ENCODE measurements at places on chromosomes 4 and X.

- no peak for DNase-seq
These were observed 105.1 kb upstream of the FSTL5 start for GRCh38 chr4:162268911-162269310.

DNA sequence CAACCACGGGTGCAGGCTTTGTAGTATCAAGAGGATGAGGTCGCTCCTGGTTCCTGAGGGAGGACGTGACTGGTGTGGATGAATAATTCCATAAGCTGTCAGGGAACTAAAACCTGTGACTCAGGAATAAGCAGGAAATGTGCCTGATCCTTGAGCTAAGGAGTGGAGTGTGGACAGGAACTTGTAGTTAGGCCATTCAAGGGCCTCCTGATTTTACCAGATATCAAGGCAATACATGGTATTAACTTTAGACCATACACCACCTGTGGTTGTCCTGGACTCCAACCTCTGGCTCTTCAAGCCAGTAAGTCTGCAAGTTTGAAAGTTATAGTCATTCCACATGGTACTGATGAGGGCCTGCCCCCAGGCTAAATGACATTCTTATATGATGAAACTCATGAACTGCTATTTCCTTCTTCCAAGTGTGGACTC, 12.1 kb upstream of the ING2 start:
- no peak for DNase-seq

DNA sequence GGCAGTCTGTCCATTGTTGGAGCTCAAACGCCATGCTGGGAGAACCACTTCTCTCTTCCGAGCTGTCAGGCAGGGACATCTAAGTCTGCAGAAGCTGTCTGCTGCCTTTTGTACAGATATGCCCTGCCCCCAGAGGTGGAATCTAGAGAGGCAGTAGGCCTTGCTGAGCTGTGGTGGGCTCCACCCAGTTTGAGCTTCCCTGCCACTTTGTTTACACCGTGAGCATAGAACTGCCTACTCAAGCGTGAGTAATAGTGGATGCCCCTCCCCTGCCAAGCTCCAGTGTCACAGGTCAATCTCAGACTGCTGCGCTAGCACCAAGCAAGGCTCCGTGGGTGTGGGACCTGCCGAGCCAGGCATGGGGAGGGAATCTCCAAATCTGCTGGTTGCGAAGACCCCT, 145.7 kb downstream of the VSIG4 start:
- no peak for DNase-seq

DNA sequence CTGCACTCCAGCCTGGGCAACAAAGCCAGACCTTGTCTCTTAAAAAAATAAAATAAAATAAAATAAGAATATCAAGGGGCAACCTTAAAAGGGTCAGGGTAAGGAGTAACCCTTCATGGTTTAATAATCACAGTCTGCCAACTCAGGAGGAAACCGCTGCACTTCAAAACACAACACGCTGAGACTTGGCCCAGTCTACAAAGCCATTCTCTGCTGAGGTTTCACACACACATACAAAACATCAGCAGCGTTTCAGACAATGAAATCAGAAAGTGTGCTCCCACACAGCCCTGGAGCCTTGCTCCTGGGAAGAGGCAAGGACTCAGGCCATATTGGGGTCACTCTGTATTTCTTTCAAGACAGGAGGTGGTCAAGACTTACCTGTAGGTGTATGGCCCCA, 18.3 kb downstream of the SCARB2 start:
- DNase-seq = no peak

GRCh38 chr4:86762649-86763048, 86.5 kb downstream of the SLC10A6 start:
- DNase-seq = no peak

DNA sequence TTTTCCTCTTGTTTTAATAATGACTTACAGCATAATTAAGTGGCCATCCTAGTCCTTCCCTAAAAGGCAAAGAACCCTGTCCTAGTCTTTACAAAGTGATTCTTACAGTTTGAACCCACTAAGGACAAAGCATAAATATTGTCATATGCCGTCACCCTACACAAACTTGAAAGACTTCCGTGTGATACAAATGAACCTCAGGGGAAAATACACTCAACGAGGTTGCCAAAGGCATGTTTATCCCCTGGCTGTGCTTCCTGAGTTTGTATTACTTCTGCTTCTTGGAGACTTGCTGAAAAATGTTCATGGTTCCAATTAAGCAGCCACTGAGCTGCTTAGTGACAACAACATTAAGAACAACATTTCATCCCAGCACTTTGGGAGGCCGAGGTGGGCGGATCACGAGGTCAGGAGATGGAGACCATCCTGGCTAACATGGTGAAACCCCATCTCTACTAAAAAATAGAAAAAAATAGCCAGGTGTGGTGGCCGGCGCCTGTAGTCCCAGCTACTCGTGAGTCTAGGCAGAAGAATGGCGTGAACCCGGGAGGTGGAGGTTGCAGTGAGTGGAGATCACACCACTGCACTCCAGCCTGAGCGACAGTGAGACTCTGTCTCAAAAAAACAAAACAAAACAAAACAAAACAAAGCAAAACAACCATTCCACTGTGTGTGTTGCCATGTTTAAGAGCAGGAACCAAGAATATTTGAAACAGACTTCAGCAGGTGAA, 16.2 kb downstream of the RASSF6 start:
- DNase-seq = no peak

DNA sequence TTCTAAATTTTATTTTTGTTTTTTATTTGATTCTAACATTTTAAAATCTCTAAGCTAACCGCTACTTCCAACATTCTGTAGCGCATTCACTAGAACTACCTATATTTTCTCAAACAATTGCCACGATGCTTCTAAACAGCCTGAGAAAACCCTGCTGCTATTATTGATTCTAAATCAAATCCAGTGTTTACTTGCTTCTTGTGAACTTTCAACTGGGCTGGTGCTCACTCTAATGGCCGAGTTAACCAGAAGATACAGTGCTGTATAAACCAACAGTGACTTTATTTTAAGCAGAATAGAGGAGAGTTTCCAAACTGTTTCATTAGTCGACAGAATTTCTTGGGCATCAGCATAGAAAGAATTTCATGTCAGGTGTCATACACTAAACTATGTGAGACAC, 110.3 kb downstream of the DLG3 start:
- DNase-seq = no peak

DNA sequence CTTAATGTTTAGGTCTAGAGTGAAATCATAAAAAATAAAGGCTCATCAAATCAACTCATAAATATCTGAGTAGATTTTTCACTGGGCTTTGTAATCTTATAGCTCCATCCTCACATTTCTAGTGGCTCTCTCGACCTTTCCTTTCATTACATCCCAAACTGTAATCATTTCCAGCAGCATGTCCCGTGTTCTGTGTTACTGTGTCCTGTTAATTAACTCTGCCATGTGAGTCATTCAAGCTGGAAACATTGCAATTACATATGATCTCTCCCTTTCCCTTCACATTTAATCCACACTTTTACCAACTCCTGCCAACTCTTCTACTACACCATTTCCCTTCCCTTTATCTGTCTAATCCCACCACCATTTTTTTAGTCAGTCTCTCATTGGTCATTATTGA, 75.5 kb downstream of the UGT8 start:
- DNase-seq = no peak

GRCh38 chr4:10421344-10422055, 35.7 kb downstream of the ZNF518B start:
- DNase-seq = no peak

DNA sequence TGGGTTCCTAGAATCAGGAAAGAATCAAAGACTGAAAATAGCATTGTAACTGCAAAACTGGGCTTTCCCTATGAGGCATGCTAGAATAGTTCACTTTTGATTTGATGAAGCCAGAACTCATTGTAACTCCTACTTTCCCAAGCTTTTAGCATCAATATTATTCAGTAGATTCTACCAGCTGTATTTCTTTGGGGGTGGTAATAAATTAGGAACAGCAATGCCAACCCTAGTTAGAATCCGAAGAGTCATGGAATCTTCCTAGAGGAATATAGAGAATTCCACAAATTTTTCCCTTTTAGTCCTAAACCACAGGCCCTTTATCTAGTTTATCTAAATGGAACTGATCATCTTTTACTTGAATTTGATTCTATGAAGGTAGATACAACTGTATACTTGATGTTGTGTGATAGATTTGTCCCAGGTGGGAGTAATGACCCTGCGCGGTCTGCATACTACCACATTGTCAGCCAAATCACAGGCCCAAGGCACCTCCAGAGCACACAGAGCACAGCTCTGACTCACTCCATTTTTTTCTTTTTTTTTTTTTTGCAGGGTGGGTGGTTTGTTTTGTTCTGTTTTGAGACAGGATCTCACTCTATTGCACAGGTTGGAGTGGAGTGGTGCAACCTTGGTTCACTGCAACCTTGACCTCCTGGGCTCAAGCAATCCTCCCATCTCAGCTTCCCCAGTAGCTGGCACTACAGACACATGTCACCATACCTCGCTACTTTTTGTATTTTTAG, 66.6 kb downstream of the EDNRA start:
- no peak for DNase-seq

DNA sequence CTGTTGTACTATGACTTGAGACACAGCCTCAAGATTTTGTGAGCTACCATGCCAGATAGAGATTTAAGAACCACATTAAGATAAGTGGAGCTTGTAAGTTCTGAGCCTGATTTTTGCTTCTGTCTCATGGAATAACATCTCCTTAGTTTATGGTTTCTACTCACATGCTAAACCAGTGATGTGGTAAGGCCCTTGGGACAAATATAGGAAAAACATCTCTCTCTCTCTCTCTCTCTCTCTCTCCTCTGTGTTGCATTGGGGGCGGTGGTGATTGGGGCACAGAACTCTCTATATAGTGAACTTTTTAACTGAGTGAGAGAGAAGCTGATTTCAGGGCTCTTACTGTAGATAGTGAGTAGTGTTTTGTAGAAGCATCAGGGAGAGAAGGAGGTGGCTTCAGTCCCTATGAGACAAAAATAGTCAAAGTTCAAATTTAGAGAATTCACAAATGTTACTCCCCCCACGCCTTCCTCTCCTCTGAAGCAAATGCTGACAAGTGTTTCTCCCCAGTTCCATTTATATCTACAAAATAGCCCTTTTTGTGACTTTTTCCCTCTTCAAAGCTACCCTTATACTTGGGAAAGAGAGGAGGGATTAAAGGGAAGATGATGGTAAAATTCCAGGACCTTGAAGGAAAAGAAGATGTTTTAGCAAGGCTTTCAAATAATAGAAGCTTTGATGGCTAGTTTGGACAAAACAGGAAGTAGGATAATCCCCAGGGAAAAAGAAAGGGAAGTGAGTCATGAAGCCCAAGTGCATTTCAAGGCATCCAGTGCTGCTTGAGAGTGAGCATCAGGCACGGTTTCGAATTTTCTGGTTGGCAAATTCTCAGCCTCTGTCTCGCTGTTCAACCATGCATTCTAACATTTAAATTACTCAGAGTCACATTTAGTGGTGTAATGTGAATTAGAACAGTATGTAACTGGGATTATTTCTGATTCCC, 134.3 kb upstream of the AP1S2 start:
- no peak for DNase-seq

DNA sequence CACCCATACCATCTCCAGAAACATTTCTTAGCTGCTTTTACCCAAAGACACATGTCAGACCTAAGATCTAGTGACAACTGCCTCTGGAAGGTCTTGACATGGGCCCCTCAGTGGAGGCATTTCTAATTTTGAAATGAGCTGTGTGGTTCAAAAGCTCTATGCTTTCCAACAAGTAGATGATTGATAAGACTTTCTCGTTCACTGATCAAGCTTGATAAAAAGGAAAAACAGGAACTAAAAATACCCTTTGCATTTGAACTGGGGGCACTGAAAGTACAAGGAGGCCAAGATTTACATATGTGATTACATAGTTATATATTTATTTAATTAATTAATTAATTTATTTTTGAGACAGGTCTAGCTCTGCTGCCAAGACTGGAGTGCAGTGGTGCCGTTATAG, 61.3 kb upstream of the SCOC start:
- no peak for DNase-seq

DNA sequence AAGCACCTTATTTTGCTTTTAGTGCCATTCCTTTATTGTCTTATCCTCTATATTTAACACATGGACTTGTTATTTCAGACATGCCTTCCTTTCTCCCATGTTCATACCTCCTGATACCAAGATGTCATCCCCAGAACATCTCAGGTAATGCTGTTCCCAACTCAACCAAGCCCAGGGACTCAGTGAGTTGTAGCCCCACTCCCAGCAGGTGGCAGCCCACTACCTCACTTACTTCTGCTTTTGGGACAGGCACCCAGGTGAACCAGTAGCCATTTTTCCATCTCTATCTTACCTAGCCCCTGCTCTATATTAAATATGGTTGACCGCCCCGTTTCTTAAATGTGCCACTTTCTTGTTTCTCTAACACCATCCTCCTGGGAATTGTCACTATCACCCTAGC, 199.0 kb downstream of the DCHS2 start:
- no peak for DNase-seq

DNA sequence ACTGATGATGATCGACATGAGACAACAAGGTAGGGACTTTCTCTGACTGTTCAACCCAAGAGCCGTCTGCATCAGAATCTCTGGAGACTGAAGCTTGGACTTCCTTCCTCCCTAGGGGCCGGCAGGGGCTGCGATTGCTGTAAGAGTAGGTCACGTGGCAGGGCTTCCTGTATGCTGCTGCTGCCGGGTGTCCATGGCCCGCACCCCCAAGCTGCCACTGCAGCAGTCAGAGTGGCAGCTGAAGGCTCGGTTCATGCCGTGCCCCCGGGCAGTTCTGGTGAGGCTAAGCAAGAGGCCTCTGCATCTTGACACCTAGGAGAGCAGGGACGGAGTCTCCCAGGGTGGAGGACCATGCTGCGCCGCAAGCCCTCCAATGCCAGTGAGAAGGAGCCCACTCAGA, at the start of gene SASH3:
Gene SASH3, plus strand, starts transcription at position 203 of the 400 bp plus-strand sequence. Its CDS starts 149 bp downstream, at position 352.
- no peak for DNase-seq

DNA sequence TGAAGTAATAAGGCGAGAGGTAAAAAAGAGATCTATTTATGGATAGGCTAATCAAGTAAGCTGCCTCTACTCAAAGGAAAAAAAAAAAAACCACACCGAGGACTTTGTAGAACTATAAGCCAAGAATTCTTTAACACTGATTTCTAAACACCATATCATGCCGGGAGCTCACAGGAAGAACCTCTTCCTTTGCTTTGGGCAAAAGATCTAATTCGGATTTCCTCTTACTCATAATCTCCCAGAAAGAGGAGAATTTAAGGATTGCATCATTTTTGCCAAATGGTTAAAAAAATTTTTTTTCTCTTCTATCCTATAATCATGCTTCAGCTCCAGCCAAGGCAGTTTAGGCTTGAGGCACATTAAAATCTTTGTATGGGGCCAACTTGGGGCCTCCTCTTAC, 95.5 kb downstream of the ZNF827 start:
- DNase-seq = no peak

DNA sequence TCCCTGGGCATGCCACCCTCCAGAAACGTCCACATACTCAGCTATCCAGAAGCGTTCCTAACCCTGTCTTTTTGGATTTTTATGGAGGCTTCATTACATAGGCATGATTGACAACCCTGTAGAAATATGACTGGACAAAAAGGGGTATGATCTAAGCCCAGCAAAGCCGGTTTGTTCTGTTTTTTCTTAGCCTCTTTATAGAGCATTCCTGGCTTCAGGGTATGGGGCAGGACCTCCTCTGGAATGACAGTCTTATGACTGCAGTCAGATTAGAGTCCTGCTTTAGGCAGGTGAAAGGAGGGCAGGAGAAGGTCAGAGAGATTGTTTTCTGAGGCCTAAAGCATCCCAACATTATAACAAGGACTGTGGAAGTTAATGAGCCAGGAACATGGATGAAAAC, 137.4 kb downstream of the DCLK2 start:
- DNase-seq = no peak

Measured in left forelimb (tissue), 1 donor.